ENCODE measurements at places on chromosomes 4 and X.

- DNase-seq = no peak
Observed at GRCh38 chr4:141016117-141016798, 117.0 kb downstream of the RNF150 start.

DNA sequence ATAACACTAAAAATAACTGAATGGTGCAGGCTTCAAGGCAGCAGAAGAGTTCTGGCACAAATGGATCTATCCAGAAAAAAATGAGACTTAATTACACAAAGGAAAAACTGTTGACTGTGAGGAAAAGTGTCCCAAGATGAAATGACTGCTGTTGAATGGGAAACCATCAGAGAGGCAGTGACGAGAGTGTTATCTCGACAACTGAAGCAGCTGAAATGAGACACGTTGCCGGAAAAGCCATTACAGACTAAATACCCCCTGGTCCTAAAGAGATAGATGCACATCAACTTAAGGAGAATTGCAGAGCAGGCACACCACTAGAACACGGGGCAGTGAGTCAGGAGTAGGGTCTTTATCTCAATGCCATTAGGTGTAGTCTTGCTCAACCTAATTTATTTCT lies 277.8 kb downstream of the DMD start:
- no peak for DNase-seq

- no peak for DNase-seq
Observed at GRCh38 chr4:42360256-42360669, 37.0 kb upstream of the SHISA3 start.

DNA sequence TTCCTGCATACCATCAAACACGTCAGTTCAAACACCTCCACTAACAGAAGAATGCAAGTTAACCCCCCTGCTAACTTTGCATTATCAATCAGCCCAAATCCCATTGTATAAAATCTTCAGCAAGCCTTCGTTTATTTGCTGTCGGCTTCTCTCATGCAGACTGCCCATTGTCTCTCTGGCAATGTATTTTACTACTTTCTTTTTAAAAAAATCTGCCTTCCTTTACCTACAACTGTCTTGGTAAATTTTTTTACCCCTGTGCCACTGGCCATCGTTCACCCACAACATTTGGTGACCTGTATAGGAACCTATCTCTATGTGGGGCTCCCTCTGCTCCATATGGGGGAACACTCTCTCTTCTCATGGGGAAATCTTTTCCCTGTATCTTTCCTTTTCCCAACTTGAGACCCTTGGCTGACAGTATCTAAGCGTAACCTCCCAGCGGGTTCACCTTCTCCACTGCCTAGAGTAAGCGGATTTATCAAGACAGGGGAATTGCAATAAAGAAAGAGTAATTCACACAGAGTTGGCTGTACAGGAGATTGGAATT lies 244.6 kb downstream of the CPXCR1 start:
- no peak for DNase-seq

GRCh38 chr4:71683309-71683708 lies 100.6 kb downstream of the GC start:
- no peak for DNase-seq

- no peak for DNase-seq
Observed at GRCh38 chrX:150234126-150234525, 129.0 kb upstream of the MAMLD1 start.

GRCh38 chrX:129525896-129526295 lies 2.6 kb upstream of the SMARCA1 start:
- DNase-seq = no peak

DNA sequence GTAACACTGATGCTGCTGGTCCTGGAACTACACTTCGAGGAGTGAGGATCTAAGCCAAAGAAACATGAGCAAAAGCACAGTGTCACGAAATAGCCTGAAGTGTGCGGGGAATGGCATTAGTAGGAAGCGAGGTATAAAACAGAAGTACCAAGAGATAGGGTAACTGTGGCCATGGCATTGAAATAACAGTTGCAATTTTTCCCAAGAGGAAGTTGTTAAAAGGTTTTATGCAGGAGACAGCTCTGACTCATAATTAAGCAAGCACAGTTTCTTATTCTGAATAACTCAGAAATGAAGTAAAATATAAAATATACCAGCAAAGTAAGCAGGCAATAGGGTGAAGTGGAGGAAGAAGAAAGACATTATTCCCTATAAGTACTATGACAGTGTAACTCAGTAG lies 90.3 kb upstream of the TMEM150C start:
- DNase-seq = no peak

- DNase-seq = no peak
Observed at GRCh38 chr4:161411901-161412300, 751.9 kb downstream of the FSTL5 start.

DNA sequence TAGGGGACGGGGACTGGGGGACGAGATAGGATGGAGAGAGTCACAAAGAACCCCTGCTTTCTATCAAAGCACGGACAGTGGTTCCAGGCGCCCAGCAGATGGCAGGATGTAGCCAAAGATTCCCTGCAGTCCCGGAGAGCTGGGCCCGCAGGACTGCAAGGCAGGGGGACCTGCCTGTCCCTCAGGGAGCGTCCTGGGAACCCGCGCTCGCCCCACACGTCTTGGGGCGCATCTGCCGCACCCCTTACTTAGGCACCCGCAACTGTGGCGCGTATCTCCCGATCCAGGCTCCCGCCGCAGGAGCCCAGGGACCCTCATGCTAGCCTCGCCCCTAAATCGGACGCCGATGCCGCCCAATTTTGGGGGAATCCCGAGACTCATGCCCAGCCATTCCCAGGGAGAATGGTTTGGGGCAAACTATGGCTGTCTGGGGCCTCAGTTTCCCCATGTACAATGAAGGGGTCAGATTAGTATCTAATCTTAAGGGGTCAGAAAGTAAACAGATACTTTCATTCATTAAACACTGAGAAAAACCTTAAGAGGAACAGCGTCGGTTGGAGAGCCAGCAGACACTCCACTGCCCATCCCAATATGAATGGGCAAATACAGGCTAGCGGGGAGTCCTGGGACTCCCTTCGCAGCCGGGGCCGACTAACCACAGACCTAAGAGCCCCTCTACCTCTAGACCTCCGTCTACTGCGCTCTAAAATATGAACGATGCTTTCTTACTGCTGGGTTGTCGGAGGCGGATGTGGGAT lies 581 bp upstream of the STK32B start:
- DNase-seq = peak; percentile 7

GRCh38 chr4:48546336-48546735 lies 56.3 kb downstream of the ZAR1 start:
- DNase-seq = no peak

DNA sequence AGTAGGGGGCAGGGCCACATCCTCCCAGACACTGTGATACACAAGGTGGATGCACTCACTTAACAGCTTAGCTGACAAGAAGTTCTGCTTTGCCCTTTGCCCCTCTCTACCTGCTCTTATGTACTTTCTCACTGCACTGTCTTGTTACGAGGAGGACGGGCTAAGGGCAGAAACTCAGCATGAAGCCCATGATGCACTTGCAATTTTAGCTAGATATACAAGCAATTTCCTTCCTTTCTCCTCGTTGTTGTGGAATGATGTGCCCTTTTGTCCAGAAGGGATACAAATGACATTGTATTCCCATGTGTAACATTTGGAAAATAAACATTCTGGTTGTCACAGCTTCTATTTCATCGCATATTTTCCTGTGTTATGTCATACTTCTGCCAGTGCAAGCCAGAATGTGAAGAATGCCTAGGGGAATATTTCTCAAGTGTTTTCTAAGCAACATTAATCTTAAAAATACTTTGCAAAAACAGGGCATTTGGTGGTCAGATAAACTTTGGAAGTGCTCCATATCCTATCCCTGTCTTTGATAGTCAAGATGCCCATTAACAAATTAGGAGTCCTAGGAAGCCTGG lies 47.2 kb downstream of the MAOA start:
- no peak for DNase-seq

DNA sequence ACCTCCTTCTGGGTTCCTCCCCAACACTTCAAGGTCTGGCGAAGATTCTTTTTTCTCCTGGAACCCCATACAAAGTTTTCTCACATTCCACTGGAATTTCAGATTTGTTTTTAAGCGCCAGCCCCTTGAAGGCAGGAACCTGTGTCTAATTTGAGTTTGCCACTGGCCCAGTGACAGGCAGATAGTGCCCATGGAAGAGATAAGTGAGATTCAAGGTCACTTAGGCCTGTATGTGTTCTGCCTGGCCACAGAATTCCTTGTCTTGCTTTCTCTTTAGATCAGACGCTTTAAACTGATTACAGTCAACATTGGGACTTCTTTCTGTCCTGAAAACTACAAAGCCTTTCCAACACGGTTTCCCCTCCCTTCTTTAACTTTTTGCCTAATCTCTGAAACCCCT lies 11.2 kb downstream of the ATOH1 start:
- no peak for DNase-seq

DNA sequence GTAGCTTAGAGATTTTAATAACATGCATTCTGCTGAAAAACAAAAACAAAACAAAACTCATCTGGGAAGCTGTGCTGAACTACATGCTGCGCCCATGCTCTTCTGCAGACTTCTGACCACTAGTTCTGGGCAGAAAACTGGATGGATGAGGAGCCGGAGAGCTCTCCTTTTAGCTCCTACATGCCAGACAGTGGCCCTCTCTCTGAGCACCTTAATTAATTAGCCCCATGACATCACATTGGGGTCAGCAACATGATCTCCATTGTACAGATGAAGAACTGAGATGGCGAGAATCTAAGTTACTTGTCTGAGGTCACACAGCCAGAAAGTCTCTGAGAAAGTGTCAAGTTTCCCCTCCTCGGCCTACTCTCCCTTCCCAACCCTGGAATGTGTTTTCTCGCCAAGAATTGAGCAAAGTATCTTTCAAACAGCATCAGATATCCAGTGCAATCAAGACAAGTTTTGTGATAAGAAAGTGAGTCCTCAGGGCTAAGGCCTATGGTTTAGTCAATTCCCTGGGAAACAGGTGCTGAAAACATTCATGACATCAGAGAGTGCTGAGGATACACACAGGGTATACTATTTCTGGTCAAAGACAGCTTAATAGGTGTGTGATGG lies 21.6 kb downstream of the SCD5 start:
- no peak for DNase-seq

DNA sequence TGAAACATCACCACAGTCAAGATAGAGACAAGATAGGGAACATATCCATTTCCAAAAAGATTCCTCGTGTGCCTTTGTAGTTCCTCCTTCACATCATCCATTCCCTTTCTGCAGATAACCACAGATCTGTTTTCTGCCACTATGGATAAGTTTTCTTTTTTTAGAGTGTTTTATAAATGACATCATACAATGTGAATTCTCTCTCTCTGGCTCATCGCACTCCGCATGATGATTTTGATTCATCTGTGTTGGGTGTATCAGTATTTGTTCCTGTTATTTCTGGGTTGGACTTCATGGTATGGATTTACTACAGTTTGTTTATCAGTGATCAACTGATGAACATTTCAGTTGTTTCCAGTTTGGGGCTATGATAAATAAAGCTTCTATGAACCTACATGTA lies 23.2 kb upstream of the ANXA3 start:
- no peak for DNase-seq

- no peak for DNase-seq
Observed at GRCh38 chr4:47531954-47532321, 46.9 kb downstream of the ATP10D start.

DNA sequence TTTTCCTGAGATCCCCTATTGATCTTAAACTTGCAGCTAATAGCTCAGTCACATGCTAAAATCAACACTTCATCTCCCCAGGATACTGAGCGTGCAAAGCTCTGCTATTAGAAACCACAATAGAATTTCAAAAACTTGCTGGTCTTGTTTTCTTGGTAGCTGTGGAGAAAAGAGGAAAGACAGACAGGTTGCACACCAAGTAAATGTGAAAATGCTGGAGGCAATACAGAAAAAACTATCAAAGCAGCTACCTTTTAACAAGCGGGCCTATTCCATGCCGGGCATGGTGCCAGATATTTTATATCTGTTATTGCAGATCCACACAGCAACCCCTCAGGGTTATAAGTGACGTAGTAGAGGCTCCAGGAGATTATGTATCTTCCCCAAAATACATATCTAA lies 171.9 kb downstream of the DCTD start:
- DNase-seq = no peak

- no peak for DNase-seq
Observed at GRCh38 chr4:77989968-77990367, 67.2 kb upstream of the FRAS1 start.

DNA sequence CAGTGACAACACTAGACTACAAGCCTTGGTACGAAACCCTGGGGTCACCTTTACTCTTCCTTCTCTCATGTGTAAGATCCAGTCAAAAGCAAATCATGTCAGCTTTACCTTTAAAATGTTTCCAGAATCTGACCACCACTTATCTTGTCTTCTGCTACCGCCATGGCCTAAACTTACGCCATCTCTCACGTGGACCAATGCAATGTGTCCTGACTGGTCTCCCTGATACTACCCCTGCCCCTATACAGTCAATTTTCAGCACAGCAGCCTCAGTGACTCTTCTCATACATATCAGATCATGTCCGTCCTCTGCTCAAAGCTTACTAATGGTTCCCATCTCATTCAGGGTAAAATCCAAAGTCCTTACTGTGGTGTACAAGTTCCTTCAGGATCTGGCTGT lies 15.0 kb upstream of the MAML3 start:
- no peak for DNase-seq

Measured in stimulated activated CD8-positive, alpha-beta memory T cell treated with anti-CD3 and anti-CD28 coated beads, Interleukin-7, amount 100 ng/mL, for 48 hours (primary cell).